ENCODE measurements at places on chromosomes 6 and 20.

- no peak for DNase-seq
Observed at GRCh38 chr6:147510929-147511590, 2.6 kb downstream of the SAMD5 start.

DNA sequence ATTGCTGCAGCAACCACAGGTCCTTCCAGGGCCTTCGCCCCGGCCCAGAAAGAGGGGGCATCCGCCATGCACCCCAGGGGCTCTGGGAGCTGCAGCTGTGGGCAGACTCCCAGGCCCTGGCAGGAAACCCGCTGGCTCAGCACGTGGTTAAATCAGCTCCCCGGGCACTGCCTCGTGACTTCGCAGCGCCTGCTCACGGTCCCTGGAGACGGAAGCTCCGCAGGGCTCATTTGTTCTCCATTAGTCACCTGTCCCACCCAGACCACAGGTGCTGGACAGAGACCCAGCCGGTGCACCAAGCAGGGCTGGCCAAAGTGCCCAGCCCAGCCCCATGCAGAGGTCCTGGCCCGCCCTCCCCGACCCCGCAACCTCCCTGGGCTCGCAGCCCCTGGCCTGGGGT lies 14.7 kb downstream of the KCNQ2 start:
- DNase-seq, result peak; percentile 44

DNA sequence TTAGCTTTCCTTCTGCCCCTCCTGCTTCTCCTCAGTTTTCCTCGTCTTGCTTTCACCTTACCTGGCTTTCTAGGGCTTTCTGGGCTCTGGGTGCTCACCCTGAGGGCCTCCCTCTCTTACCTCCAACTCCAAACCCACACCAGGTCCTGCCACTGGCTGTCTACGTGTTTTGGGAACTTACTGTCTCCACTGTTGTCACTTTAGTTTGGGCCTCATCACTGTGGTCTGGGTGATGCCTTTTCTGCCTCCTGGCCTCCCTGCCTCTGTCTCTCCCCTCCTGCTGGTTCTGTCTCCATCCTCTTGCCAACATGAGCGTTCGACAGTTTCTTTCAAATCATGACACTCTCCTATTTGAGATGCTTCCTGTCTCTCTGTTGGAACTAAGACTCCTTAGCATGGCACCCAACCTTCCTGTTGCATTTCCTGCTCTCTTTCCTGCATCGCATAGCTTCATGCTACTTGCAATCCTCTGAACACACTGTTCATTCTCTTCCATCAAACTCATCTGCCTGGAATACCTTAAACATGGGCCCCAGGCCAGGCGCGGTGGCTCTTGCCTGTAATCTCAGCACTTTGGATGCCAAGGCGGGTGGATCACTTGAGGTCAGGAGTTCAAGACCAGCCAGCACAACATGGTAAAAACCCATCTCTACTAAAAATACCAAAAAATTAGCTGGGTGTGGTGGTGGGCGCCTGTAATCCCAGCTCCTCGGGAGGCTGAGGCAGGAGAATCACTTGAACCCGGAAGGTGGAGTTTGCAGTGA lies 5.5 kb downstream of the CD40 start:
- DNase-seq, result no peak

DNA sequence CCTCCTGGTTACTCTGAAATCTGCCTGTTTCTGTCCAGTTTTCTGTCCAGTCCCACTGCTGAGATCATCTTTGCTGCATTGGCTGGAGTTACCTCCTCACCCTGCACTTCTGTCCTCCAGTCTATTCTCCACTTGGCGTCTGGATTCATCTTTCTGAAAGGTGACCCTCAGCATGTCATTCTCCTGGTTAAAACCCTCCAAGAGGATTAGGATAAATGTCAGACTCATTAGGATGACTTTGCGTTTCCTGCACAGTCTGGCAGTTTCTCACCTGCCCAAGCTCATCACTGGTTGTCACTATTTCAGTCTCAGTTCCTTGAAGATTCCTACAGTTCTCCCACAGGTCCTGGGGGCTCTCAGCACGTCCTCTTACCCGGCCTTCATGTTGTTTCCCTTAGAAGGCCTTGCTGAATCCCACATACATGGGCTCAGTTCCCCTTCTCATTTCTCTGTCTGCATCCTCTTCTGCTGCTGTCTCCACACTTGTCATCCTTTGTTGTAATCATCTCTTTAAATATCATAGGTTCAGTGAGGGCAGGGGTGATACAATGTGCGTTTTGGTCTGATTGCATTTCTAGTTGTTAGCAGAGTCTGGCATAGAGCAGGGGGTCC lies 374.8 kb downstream of the QKI start:
- no peak for DNase-seq

GRCh38 chr6:3746696-3747095 lies 4.8 kb downstream of the PXDC1 start:
- DNase-seq, result no peak

GRCh38 chr20:10508060-10508459 lies 73.0 kb downstream of the SLX4IP start:
- no peak for DNase-seq

DNA sequence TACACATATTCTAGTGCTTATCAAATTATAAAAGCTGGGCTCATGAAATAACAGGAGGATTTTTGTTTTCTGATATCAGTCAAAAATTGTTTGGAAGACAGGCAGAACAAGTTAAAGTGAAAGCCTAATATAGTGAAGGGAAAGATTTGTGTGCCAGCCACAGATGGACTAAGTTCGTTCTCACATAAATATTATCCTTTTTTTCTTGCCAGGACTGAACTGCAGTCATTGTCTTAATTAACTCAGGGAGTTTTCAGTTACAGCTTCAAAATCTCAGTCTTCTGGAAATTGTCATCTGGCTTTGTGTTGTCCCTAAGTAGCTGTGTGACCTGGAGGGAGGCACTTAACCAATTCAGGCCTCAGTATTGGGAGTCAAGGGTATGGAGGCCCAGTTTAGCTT lies 40.7 kb downstream of the PLCB4 start:
- DNase-seq, result no peak

GRCh38 chr6:111978532-111979149 lies 75.3 kb upstream of the CCN6 start:
- no peak for DNase-seq

- no peak for DNase-seq
Observed at GRCh38 chr6:163008186-163008585, 280.4 kb downstream of the PACRG start.

GRCh38 chr6:16974704-16975359 lies 127.0 kb upstream of the STMND1 start:
- DNase-seq, result no peak
